ENCODE measurements at places on chromosomes 7 and 10.

DNA sequence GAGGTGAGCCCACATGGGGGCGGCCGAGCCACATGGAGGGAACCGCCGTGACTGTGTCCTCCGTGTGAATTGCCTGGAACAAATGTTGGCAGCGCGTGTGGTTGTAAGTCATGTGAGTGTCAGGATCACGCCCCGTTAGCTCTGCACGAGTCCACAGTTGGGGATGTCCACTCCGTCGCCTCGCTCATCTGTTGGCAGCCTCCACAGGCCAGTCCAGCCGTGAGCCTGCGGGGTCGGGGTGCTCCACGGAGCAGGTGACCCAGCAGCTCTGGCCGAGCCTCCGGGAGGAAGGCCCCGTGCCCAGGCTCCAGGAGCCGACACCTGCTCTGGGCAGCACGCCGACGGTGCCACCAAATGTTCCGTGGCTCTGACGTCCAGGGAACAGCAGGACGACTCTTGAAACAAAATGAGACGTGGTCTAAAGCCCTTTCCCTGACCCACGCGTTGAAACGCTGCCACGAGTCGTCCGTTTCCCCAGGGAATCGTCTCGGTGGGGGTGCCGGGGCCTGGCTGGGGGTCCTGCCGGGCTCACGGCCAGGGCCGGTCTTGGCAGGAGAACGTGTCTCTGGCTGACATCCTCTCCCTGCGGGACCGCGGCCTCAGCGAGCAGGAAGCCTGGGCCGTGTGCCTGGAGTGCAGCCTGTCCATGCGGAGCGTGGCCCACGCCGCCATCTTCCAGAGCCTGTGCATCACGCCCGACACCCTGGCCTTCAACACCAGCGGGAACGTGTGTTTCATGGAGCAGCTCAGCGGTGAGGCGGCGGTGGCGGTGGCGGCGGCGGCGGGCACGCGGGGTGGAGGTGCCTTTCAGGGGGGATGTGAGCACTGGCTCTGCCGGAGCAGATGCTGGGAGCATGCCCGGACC, 7.0 kb downstream of the KNDC1 start:
- DNase-seq = no peak

DNA sequence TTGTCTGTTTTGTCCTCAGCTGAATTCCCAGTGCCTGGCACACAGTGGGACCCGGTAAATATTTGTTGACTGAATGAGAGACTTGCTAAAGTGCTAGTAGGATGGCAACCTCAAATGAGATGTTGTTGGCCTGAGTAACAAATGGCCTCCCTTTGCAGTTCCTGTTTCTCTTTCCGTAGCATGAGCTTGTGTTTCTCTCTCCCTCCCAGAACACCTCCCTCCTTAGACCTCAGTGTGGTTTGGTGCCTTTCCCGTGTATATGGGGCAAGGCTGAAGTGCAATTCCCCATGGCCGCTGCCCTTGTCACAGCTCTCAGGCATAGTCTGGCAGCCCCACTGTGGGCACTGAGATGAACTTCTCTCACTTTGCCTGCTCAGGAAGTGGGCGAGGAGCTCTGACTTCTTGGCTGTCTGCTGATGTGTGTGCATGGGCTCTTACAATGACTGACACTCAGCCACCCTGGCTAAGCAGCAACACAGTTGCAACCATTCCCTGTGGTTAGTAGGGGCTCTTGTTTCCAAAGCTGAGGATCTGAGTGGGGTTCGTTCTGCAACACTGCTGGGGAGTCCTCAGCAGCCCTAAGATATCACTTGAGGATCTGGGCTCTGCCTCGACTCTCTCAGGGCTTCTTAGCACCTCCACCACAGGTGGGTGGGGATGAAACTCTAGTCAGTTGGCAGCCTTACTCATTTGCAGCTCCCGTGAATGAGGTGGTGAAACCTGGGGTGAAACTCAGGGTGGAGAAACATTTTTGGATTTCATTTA, 136.1 kb downstream of the ICA1 start:
- DNase-seq = peak; percentile 90

- DNase-seq = no peak
Observed at GRCh38 chr7:6096581-6096980, 65.4 kb downstream of the ANKRD61 start.

- DNase-seq = no peak
Observed at GRCh38 chr7:155868955-155869783, 56.9 kb upstream of the SHH start.

GRCh38 chr10:10725196-10725595, 292.5 kb upstream of the CELF2 start:
- DNase-seq = no peak

- no peak for DNase-seq
Observed at GRCh38 chr7:5708271-5708670, 73.2 kb downstream of the RNF216 start.

- no peak for DNase-seq
Observed at GRCh38 chr7:120994512-120995410, 6.2 kb downstream of the CPED1 start.

DNA sequence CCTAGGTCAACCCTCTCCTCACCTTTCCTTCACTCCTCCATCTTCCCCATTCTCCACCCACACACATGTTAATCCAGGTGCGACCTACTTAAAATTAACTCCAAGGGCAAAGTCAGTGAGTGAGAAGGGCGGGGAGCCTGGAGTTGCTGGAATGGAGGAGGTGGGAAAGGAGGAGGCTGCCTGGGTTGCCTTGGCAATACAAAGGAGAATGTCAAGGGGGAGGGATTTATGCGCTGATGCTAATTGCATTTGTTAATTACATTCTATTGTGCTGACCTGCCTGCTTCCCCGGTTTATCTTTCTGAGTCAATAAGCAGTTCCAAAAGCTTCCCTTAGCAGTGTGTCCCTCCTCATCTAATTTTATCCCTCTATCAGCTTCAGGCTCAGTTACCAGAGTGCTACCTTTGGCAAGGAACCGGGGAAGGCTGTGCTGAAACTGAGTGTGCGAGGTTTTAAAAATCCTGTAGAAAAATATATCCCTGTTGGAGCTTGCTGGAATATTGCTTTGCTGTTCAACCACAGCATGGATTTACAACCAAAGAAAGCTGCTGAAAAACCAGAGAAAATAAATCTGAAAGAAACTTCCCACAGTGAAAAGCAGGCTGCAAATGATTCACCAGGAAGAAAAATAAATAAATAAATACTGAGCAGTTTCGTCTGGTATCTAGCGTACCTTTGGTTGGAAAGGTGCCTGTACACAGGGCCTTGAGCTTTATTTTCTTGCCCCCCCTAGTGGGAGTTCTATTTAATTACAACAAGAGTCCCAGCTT, 113.2 kb upstream of the DGKB start:
- no peak for DNase-seq

DNA sequence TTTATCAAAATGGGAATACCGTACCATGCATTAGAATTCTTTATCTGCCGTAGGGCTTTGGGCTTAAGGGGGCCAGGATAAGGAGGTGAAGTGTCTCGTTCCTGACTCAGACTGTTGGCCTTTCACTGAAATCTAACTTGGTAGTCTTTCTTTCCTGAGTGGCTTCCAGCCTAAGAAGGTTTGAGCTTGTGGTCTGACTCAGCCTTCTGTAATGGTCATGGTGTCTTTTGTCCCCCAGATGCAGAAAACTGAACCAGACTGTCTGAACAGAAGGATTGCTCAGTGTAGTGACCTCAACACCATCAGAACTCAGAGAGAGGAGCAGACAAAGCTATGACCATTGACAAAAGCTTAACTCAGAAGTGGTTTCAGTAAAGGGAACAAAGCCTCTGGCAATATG, 39.5 kb downstream of the WNT2 start:
- no peak for DNase-seq

GRCh38 chr7:103296901-103297836, at the start of gene PMPCB:
PMPCB (plus strand) TSS chr7:103297435; CDS start chr7:103297460, 25 bp downstream.
- DNase-seq = peak; percentile 95

DNA sequence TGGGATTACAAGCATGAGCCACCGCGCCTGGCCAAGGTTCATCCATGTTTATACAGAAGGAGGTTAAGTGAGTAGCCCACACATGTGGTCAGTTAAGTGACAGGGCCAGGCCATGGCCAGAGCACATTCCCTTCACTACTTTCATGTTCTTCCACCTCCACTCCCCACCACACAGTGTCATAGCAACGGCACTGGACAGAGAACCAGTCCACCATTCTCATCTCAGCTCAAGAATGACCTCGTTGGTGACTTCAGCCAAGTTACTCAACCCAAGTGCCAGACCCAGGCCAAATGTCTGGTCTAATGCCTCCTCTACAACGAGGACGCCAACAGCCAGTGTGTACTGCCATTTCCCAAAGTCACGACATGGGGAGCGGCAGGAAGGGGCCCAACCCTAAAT, 62.4 kb downstream of the INHBA start:
- no peak for DNase-seq

DNA sequence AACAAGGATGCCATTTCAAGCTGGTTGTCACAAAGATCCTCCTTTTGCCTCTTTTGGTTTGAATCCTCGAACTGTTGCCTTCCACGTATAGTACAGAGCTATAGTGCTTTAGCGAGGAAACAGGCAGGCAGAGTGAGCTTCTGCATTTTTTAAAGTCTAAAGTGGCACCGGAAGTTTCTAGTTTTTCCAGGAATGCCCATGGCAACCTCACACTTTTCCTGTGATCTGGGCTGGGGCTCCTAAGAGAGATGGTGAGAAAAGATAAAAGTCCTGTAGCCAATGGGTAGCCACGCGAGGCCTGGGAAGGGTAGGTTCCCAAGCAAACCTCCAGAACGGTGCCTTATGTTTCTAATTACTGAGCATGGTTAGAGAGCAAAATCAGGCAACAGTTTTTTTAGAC, 76.7 kb downstream of the CALD1 start:
- DNase-seq = no peak

GRCh38 chr7:44748045-44748947, at the start of gene ZMIZ2:
ZMIZ2 (plus strand) TSS chr7:44748847; CDS start chr7:44756250, 7,403 bp downstream.
- DNase-seq = peak; percentile 90

- no peak for DNase-seq
Observed at GRCh38 chr10:20215547-20216152, 399.4 kb downstream of the PLXDC2 start.

DNA sequence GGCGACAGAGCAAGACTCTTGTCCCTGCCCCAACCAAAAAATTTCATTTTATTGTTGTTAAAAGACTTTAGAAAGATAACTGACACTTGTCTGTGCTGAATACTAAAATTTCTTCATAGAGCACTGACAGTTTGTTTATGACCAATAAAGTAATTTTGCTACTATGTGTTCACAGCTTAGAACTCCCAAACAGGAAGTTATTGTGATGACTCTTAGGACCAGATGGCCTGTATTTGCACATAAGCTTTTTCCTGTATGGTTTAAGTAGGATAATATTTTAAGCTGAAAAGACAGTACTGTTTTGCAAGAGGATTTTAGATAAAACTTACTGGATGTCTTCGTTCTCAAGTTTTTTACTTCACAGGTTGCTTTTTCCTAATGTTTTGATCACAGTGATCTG, 80.7 kb downstream of the MMRN2 start:
- DNase-seq = no peak

GRCh38 chr10:102614888-102615287, 29.4 kb upstream of the TRIM8 start:
- DNase-seq = no peak

GRCh38 chr10:34507217-34507616, 307.9 kb downstream of the PARD3 start:
- DNase-seq = no peak

- peak; percentile 32 for DNase-seq
Observed at GRCh38 chr7:22452142-22452959, 47.6 kb downstream of the STEAP1B start.

DNA sequence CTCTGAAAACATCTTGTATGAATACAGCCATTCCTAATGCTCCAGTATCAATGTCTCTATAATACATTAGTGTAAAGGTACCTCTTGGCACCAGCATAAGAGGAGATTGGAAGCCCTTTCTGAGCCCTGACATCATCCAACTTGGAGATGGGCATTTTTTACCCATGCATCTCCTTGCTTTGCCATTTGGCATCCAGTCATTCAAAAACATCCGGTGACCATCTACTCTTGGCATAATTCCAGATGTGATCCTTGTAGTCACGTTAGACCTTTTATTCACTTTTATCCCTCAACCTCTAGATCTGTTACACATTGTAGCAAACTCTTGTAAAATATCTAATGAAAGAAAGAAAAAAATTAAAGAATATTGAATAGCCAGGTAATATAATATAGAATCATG, 17.9 kb upstream of the SGMS1 start:
- no peak for DNase-seq
